ENCODE measurements at places on chromosomes 4 and X.

DNA sequence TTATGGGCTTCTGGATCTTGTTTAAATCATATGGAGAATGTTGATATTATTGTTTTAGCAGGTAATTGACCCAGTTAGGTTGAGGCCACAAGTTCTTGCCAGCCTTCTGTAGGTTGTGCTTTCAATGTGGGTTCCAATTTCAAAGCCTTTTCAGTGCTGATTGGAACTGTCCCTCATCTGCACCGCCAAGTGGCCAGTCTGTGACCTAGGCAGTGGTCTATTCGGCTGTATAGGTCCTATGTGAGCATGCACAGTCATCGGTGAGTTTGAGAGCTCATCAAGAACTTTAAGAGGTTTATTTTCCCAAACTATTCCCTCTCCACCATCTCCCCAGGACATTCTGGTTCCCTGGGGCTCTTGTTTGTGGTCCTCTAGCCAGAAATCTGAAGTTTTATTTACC, 35.7 kb downstream of the DDX53 start:
- no peak for DNase-seq

GRCh38 chrX:136336623-136337022, 35.9 kb downstream of the ADGRG4 start:
- no peak for DNase-seq

- no peak for DNase-seq
These were observed 206.2 kb downstream of the RCHY1 start for GRCh38 chr4:75308049-75308448.

GRCh38 chr4:9929111-9929510, 92.2 kb downstream of the SLC2A9 start:
- no peak for DNase-seq

GRCh38 chrX:133045986-133046385, 50.9 kb downstream of the USP26 start:
- DNase-seq: no peak

- peak; percentile 7 for DNase-seq
These were observed 16.9 kb upstream of the ANOS1 start for GRCh38 chrX:8748855-8749254.

- no peak for DNase-seq
These were observed 77.7 kb upstream of the DCAF8L1 start for GRCh38 chrX:28058901-28059300.

- no peak for DNase-seq
These were observed 365.7 kb downstream of the FGF13 start for GRCh38 chrX:138345801-138346200.

- DNase-seq: no peak
These were observed 13.7 kb downstream of the DDX60 start for GRCh38 chr4:168304744-168305459.

Data from SW 1271 (cell line).